ENCODE measurements at places on chromosomes 4 and X. TPM values are rescaled to one million over a fixed set of nuclear protein-coding genes. Genes with fewer than 3 reads are reported as not detected.

DNA sequence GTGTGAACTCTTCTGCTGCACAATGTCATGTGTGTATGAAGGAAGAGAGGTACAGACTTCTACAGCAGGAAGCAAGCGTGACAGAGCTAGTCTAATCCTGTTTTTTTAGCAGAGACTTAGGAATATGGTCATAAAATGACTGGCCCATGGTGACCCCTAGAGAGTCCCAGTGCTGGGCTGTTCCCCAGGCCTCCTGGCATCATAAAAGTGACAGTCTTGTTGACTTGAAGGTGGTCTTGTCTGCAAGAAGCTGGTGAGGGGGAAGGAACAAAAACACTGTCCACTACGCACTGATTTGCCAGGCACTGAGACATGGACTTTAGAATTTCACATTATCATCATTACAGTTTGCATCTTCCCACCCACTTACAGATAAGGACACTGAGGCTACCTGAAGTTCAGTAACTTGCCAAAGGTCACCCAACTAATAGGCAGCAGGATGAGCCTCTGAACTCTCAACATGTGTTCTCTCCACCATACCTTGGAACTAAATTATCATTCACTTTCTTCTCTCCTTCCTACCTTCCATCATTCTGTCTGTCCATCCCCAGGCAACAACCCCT lies 63.0 kb downstream of the HADH start:
- DNase-seq, result no peak

DNA sequence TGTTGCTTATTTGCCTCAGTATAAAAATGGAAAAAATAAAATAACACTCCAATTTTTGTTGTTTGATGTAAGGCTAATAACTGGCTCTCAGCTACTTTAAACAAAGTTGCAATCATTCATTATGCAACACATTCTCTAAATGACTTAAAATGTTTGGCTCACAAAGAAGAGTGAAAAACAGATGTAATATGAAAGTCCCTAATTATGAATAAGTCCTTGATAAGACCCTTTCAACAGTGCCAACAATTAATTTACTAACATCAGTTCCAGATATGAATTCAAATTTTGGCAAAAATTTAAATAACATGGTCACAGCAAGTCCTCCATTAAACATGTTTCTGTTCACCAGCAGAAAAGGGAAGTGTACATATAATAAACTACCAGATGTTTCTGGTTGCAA lies 69.8 kb downstream of the PAPSS1 start:
- DNase-seq, result no peak

XPNPEP2 gene
- 2.0 TPM for total RNA-seq

MAGEA3 gene
- total RNA-seq, result not detected

DNA sequence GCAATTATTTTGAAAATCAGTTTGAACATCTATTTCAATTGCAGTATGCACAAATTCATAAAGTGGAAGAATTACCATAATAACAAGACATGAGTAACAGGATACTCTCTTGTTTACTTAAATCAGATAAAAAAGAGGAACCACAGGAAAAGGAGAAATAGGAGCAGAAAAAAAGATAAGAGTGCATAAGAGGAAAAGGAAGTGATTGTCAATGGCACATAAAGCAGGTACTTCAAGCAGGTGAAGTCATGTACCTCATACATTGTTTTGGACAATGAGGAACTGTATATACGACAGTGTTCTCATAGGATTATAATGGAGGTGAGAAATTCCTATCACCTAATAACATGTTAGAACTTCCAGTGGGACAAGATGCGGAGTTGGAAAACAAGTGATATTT lies 334.5 kb upstream of the PCDH7 start:
- no peak for DNase-seq

GRCh38 chr4:5930876-5931275 lies 38.0 kb upstream of the CRMP1 start:
- no peak for DNase-seq

DNA sequence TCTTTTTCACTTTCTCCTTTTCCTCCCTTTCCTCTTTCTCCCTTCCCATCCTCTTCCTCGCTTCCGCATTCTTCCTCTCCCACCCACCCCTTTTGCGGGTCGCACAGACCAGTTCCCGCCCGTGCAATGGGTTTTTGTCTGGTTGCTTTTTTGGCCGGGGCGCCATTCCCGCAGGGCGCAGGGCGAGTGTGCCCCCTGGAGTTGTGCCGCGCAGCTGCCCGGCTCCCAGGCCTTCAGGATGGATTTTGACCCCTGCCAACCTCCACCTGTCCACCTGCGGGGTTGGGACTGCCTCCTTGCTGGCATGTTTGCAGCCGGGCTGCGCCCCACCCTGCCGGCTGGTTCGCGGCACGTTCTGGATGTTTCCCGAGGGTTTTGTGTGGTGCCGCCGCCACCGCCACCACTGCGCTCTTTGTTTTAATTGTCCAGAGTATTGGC lies 578 bp upstream of the SEL1L3 start:
- peak; percentile 81 for DNase-seq

- no peak for DNase-seq
Measured at GRCh38 chrX:148647651-148648050, 147.2 kb downstream of the AFF2 start.

DNA sequence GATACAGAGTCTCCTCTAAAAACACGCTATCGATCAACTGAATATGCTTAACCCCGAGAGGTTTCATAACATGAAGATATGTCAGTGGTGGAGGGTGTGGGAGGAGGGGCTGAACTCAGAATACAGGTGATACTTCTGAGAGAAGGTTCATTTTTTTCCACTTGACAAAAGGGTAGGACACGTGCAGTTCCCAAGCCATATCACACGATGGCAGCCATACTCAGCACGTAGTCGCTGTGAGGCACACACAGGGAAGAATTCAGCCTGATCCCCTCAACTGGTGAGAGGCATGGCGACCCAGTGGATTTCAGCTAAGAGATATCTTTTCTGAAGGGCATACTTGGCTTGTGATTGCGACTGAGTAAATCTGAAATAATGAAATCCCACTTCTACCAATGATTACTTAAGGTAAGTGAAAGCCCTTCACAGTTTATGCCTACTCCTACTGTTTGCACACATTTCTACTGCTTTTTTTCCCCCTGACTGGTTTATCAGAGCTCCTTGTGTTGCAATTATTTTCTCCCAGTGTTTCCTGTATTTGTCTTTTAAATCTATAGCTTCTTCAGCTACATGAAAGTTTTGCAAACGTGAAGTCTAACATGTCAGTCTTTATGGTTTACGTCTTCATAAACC lies 133.1 kb downstream of the CORIN start:
- peak; percentile 25 for DNase-seq

- DNase-seq, result no peak
Measured at GRCh38 chr4:99803566-99804101, 13.0 kb upstream of the DAPP1 start.

DNA sequence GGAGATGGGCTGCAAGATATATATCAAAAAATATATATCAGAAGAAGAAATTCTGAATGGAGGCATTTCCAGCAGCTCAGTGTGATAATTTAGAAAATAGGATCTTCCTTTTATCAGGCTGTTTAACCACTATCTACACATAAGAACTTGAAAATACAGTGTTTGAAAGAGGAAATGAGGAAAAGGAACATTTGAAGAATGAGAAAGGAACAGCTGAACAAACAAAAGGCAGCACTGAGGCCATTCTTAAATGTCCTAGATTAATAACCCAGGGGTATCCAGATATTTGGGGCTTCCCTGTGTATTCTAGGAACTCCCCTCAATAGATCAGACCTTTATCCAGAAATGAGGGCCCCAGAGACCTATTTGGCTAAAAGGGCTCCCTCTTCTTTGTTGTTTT lies 4.1 kb downstream of the SLC39A8 start:
- DNase-seq, result no peak

TLR3 gene
- total RNA-seq, result 30.2 TPM

CLDN22 gene
- not detected for total RNA-seq

GRCh38 chr4:84661191-84661939 lies 78.4 kb downstream of the CDS1 start:
- no peak for DNase-seq

ALG13 gene
- 56.9 TPM for total RNA-seq

ZMAT1 gene
- total RNA-seq, result 7.8 TPM

NFKB1 gene
- 36.9 TPM for total RNA-seq

- DNase-seq, result no peak
Measured at GRCh38 chr4:152771741-152772533, 7.6 kb downstream of the TIGD4 start.

- DNase-seq, result no peak
Measured at GRCh38 chrX:115968436-115969252, 201.9 kb upstream of the AGTR2 start.

ARHGAP6 gene
- 12.0 TPM for total RNA-seq

- DNase-seq, result no peak
Measured at GRCh38 chr4:20480165-20480947, 219.9 kb upstream of the PACRGL start.

DNA sequence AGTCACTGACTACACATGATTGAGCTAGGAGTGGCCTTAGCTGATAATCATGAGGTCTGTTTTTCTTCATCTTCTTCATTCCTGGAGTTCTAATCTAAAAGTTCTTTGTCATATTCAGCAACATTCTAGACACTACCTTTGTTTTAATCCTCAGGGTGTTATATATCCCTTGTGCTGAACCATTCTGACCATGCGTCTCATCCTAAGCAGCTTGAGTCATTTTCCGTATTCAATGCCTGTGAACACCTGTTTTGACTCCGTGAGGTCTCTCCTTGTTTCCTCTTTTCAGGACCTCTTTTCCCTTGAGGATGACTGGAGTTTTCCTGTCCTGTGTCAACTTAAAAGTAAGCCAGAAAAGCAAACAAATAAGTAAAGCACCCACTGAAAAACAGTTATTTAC lies 597.9 kb downstream of the GBA3 start:
- no peak for DNase-seq

DNA sequence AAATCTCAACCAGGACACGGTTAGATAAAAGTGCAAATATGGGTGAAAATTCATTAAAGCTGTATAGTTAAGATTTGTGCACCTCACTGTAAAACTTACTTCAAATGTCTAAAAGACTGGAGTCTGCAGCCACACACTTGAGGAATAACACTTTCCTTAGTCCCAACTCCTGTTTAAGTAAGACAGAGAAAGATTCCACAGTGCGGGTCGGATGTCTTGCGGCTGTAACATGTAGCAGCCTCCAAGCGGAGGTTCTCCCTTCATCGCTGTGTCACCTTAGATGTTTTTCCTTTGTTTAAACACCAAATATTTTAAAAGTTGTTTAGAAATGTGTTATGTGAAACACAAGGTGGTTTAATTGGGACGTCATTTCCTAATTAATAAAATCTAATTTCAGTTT lies 905 bp upstream of the MAEA start:
- DNase-seq, result no peak

GRIA2 gene
- 0.32 TPM for total RNA-seq

- no peak for DNase-seq
Measured at GRCh38 chr4:183241721-183242151, 78.3 kb downstream of the CLDN22 start.

DNA sequence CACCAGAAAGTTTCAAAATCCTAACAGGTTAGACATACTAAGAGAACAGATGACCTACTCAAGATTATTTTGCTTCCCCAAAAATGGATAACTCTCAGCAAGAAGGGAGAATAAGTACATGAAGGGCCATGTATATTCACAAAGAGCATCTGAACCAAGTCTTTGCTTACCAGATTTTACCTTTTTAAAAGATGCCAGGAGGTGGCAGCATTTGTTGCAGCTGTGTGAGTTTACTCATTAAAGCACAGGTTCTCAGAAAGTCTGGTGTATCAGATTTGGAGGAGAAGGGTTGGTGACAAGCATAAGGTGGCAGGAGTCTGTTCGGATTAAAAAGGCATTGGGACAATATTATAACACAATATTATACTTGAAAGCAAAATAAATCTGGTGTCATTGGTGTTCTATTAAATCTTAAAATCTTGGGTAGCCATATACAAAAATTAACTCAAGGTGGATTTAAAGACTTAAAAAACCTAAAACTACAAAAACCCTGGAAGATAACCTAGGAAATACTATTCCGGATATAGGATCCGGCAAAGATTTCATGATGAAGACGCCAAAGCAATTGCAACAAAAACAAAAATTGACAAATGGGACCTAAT lies 51.3 kb upstream of the NFKB1 start:
- DNase-seq, result peak; percentile 59

DNA sequence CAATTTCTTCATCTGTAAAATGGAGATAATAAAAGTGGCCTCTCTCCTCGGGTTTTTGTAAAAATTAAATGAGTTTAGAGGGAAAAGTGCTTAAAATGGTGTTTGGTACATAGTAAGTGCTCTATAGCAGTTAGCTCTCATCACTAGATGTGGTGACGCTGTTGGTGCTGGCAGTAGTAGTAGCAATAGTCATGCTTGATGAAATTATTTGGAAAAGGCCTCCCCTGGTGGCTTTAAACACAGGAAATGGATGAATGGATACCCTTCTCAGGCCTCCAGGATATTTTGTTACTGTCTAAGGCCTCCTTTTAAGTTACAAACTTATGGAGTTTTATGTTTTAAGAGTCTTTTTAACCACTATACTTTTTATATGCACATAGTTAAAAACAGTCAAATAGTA lies 142.9 kb downstream of the CBR4 start:
- DNase-seq, result no peak

- DNase-seq, result no peak
Measured at GRCh38 chrX:115562480-115562847, 1.5 kb downstream of the PLS3 start.

GRCh38 chr4:97498875-97499274 lies 644.4 kb downstream of the STPG2 start:
- no peak for DNase-seq

- DNase-seq, result no peak
Measured at GRCh38 chr4:89055157-89056080, 1.6 kb downstream of the FAM13A start.

STOX2 gene
- 6.6 TPM for total RNA-seq

DNA sequence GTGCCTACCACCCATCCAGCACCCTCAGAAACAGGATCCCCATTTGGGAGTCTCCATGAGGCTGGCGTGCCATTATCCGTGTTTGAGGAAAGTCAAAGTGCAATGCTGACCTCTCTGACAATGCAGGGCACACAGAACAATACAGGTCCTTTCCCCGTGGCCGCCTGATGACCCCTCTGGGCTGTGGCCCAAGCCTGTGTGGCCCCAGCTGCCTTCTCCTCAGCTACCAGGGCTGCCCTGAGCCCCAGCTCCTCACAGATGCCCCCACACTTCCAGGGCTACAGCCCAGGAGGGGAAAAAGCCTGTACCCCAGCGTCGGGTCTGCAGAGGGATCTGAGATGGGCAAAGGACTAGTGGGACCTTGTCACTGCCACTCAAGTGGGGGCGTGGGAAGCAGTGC lies 15.5 kb downstream of the ZFYVE28 start:
- no peak for DNase-seq

DNA sequence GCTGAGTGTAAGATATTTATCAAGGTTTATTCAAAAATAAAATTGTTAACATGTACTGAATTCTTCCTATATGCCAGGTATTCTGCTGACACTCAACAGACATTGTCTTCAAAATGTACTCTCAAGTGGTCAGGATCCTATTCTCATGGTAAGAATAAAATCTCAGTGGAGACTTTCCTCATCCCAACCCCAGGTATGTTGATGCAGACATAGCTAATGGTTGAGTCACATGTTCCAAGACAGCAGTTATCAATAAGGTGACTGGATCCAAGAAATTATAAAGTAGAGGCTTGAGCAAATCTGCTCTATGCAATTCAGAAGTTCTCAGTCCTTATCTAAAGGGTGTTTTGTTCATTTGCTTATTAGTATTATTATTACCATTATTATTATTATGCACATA lies 115.2 kb upstream of the GABRA2 start:
- no peak for DNase-seq

All from mucosa of gallbladder (tissue), 1 donor.